Activated T-helper 2 cell treated with anti-CD3 and anti-CD28 coated beads, Interferon-gamma antibody, Interleukin-2, Interleukin-4, amounts not matched to agents 10 μg/mL and 5 μg/mL and 100 μg/mL, durations not matched to agents 14 hours and 24 hours and 36 hours (primary cell): ENCODE measurements at places on chromosomes 13 and 19.

DNA sequence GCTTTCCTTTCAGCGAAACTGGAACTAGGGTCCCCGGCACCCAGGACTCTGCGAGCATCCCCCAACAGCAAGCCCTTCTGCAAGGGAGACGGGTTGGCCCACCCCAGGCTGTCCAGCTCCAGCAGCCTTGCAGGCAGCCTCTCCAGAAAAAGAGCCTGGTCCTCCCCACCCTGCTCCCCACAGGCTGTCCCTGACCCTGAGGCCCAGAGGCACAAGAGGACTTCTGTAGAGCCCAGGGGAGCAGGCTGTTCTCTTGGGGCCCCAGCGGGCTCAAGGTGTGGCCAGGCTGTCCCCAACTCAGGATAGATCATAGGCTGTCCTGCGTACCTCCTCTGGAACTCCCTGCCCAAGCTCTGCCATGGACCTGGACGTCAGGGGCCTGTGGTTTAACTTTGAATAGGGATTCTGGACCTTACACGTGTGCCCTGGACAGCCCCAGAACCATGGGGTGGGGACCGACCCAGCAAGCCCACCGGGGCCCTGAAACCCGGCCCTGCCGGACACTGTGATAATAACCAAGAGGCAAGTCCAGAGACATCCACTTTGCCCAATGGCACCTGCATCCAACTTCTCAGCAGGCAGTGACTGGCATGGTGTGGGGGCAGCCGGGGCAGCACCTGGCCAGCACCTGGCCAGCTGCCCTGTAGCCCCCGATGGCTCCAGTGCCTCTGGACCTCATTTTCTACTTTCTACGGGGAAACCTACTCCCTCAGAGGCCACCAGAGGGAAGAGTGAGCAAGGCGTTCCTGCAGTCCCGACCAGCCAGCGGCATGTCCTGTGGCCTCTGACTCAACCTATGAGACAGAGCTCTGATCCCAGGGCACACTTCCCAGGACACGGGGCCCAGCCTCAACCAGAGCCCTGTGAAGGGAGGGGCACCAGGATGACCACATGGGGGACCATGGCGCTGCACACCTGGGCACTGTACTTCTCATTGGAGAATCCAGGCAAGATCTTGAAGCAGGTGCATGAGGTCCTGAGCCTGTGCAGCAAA, 50.9 kb upstream of the TPM4 start:
- no peak for DNase-seq

GRCh38 chr13:45143346-45143751, 23.0 kb downstream of the GTF2F2 start:
- DNase-seq, result no peak

GRCh38 chr13:49954674-49955455, 18.7 kb upstream of the SPRYD7 start:
- DNase-seq, result no peak

GRCh38 chr13:40776681-40777165, 5.7 kb upstream of the MRPS31 start:
- peak; percentile 77 for DNase-seq
